ENCODE measurements at places on chromosomes 2 and 18. TPM values are rescaled to one million over a fixed set of nuclear protein-coding genes. Genes with fewer than 3 reads are reported as not detected.

The MAP3K19 gene
- not detected for total RNA-seq

The ACMSD gene
- not detected for total RNA-seq

The HAAO gene
- not detected for total RNA-seq

DNA sequence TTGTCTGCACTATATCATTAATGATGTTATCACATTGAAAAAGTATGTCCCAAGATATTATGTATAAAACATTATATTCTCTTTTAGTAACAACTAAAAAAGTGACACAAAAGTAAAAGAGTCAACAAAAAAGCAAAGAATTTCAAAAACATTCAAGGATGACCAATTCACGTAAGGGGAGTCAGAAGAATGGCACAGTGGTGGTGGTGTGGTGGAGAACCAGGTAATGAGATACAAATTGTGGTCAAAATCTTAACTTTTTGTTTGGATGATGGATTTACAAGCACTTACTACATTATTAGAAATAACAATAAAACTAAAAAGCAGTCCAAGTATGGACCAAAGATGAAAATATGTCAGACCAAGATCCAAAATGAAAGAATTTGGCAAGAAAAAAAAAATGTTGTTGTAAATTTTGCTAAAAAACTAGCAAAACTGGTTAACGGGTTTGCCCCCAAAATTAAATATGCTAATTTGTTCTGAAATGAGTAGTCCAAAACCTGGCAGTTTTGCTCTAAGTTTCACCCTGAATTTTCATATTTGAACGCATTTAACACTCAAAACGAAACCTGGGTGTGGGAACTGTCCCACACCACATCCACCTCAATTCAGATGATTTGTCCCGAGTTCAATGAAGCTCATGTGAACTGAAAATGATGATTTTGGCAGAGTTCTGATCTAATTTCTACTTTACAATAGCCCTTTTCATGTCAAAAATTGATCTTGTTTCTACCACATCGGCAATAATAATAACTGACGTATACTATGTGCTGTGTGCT lies 135.8 kb downstream of the IKZF2 start:
- DNase-seq = peak; percentile 55

DNA sequence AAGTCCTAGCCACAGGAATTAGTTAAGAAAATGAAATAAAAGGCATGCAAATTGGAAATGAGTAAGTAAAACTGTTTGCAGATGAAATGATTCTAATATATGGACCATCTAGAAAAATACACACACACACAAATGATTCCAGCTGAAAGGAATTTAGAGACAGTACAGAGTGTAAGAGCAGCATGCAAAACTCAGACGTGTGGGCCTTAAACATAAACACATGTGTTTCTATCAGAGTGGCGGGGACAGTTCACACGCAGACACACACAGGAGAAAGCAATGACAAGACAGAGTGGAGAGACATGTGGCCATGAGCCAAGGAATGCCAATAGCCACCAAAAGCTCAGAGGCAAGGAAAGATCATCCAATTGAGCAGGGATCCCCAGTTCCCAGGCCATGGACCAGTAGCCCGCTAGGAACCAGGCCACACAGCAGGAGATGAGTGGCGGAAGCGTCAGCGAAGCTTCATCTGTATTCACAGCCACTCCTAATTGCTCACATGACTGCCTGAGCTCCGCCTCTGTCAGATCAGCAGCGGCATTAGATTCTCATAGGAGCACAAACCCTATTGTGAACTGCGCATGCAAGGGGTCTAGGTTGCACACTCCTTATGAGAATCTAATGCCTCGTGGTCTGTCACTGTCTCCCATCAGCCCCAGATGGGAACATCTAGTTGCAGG lies 155.4 kb downstream of the ARL4C start:
- no peak for DNase-seq

DNA sequence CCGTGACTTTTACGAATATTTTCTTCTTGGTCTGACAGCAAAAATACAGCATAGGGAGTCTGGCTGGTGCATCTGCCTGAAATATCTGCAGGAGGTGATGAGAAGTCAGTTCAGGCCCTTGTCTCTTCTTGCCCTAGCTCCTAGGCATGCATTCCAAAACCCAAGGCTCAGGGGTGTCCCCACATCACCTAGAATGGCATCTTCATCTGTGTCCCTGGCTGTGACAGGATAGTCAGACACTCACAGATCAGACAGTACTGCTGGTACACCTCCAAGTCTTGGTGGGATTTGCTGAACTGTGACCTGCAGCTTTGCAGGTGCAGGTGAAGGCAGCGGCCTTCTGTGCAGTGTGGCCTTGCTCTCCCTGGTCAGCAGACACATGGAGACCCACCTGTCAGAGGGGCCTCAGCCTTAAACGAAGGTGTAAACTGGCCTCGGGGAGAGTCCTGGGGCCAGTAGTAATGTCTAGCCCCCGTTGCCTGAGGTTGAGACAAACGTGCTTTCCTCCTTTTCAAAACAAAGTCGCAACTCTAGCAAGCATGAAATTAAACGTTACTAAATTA lies 42.8 kb downstream of the MBP start:
- DNase-seq = no peak

The ACTG2 gene
- total RNA-seq = 0.43 TPM

DNA sequence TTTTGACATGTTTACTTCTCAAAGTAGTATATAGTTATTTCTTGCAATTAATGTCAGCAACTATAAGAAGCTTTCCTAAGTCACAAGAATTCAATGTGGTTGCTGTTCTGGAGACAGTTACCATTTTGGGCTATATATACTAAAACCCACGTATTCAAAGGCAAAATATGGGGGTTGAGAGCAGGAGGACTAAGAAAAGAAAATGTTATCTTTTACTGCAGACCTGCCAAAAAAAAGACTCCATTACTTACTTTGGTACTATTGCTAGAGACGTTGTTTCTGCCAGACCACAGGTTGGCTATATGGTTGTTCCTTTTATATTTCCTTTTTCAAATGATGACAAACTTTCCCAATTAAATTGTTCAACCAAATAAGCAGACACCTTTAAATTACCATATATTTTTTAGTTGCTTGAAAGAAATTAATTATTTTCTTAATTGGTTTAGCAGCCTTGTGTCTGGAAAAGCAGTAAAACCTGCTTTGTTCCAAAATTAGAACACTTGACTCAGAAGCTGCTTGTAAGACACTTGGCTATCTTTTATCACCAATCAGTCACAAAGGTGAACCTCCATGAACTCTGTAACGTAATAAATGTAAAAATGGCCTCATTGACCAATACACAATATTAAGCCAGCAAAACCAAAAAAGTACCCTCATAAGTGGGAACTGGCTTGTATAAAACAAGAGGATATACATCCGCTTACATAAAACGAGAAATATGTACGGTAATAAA lies 8.2 kb upstream of the OSGEPL1 start:
- DNase-seq = no peak

GRCh38 chr2:179049203-179049545 lies 763 bp downstream of the CCDC141 start:
- peak; percentile 39 for DNase-seq

The PDE1A gene
- total RNA-seq = not detected

The G6PC2 gene
- not detected for total RNA-seq

GRCh38 chr2:54572262-54572635 lies 116.1 kb downstream of the SPTBN1 start:
- no peak for DNase-seq
